ENCODE measurements at places on chromosomes 7 and 10.

- no peak for DNase-seq
Measured at GRCh38 chr7:3134745-3135144, 91.1 kb upstream of the CARD11 start.

DNA sequence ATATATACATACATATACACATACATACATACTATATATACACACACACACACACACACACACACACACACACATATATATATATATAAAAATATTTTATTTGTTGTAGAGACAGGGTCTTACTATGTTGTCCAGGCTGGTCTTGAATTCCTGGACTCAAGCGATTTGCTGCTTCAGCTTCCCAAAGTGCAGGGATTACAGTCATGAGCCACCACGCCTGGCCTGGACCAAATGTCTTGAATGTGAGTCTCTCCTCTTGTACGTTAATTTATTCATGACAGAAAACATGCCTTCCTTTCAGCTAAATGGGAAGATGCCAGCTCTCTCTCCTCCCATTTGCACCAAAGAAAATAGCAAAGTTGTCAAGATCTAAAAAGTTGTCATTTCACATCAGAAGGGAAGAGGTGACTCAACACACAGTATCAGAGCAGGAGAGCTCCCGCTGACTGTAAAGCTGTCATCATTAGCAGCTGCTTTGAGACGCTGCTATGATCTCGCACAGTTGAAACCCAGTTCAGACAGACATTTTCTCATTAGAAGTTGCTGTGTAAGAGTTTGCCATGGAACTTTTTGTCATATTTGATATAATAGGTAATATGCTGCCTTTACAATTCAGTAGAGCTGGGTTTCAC is 224.3 kb downstream of the SFMBT2 start:
- DNase-seq, result no peak

GRCh38 chr10:103746598-103746997 is 108.8 kb downstream of the SH3PXD2A start:
- DNase-seq, result no peak

DNA sequence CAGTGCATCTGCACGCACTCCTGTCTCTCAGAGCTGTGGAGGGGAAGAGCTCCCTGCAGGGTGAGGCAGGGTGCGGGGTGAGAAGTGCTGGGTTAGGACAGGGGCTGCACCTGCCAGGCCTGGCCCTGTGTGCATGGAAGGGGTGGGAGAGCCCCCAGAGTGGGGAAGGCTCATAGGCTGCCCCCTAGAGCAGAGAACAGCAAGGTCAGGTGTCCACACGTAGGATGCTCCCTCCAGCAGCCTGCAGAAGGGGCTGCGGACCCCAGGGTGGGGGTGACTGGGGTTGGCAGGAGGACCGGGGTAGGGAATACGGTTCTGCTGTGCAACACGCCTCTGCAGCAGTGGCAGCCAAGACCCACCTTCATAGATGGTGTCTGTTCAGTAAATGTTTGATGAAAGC is 208.6 kb downstream of the PTPRN2 start:
- DNase-seq, result no peak

GRCh38 chr7:110875346-110875745 is 215.6 kb upstream of the LRRN3 start:
- no peak for DNase-seq

DNA sequence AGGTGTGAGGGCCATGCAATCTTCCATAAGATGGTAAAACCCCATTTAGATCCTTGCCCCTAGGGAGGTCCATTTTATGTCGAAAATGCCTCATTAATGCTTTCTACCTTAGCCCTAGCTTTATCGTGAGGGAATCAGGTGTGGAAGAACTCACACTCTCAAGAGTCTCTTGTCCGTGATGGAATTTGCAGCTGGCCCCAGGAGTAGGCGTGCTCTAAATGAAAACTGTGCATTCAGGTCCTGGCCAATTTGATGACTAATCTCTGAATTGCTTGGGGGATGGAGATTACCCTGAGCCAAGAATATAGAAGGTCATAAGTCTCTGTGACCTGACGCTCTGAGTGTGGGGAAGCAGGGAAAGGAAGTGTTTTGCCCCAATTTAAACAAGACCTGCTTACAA is 6.6 kb downstream of the C10orf90 start:
- DNase-seq, result no peak

DNA sequence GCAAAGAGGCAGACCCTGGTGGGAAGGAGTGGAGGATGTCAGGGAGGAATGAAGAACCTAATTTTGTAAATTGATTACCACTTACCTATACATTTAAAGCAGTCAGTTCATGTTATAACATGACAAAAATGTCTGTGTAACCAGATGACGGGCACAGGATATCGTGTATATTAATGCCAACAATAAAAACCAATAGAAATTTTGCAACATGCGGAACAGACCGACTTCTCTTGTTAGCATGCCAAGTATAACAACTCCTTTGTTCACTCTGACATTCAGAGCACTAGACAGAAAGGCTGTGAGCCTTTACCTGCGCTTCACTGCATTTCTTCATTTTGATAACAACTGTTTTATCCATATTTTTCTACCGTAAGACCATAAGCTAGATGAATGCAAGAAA is 29.9 kb downstream of the CDK6 start:
- no peak for DNase-seq

- DNase-seq, result no peak
Measured at GRCh38 chr7:94133460-94133859, 129.3 kb upstream of the BET1 start.

DNA sequence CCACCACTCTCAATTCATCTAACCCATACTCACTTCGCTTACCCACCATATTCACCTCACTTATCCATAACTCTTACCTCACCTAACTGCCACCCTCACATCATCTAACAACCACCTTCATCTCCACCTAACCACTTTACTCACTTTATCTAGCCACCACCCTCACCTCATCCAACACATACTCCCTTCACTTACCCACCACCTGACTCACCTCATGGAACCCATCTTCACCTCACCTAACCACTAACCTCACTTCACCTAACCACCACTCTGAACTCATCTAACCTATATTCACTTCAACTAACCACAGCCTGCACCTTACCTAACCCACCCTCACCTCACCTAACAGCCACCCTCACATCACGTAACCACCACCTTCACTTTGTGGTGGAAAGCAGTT is 84.2 kb downstream of the VIPR2 start:
- DNase-seq, result no peak

- no peak for DNase-seq
Measured at GRCh38 chr7:55970978-55971377, 6.6 kb downstream of the NIPSNAP2 start.

- no peak for DNase-seq
Measured at GRCh38 chr7:101549734-101550133, 79.4 kb downstream of the MYL10 start.

Data from stimulated activated CD8-positive, alpha-beta memory T cell treated with anti-CD3 and anti-CD28 coated beads, Interleukin-4, amount 100 ng/mL, for 4 hours (primary cell).